Activated naive CD8-positive, alpha-beta T cell treated with anti-CD3 and anti-CD28 coated beads for 36 hours (primary cell): ENCODE measurements at places on chromosomes 6 and 20. TPM values are rescaled to one million over a fixed set of nuclear protein-coding genes. Genes with fewer than 3 reads are reported as not detected.

Gene HNF4A
- not detected for total RNA-seq

GRCh38 chr6:159640722-159641482, 52.1 kb downstream of the SOD2 start:
- H3K27ac ChIP-seq, result no peak overlapping the region
- H3K27me3 ChIP-seq, result no peaks in the 10 kb centered on the region
- peaks cover 3% of the 10 kb centered on the region for H3K4me1 ChIP-seq
- DNase-seq, result no peak

DNA sequence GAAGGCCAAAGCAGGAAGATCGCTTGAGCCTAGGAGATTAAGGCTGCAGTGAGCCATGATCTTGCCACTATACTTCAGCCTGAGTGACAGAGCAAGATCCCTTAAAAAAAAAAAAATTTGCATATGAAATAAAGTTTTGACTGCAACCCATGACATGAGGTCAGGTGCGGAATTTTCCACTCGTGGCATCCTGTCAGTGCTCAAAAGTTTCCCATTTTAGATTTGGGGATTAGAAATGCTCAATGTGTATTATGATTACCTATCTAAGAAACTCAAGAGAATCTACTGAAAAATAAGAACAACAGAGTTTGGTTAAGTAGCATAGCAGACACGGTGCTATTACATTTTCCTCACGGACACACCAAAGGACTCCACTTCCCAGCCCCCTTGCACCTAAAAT, 11.7 kb downstream of the SLC23A2 start:
- H3K4me3 ChIP-seq, result no peak overlapping the region
- no peaks in the 10 kb centered on the region for H3K27me3 ChIP-seq
- H3K27ac ChIP-seq, result peak overlapping the region; percentile 70
- H3K36me3 ChIP-seq, result peaks cover 12% of the 10 kb centered on the region
- peaks cover 41% of the 10 kb centered on the region for H3K4me1 ChIP-seq
- DNase-seq, result peak; percentile 31

Gene PNPLA1
- not detected for total RNA-seq

Gene SUMO4
- 2.3 TPM for total RNA-seq

DNA sequence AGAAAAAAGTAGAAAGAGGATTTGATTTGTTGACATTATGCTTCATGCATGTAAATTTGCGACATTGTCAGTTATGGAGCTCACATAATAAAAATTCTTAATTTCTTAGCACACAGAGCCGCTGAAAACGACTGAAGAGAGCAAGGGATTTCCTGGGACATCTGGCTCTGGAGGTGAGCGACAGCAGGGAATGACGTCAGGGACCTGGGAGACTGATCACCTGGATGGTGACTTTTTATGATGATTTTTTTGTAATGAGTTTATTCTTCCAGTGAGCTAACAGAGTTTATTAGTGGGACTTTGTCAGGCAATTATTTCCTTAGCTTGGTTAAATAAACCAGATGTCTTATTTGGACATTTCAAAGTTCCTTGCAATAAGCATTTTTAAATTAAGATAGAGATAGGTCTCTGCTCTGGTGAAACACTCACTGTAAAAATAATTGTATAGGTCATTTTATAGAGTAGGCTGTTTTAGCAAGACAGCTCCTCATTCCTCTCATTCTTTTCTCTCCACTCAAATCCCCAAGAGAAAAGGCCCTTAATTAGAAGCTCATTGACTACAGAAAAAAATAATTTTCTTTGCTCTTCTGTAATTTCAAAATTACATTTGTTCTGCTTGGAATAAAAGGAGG, 19.4 kb downstream of the TMEM200A start:
- no peaks in the 10 kb centered on the region for H3K36me3 ChIP-seq
- H3K4me1 ChIP-seq, result peaks cover 12% of the 10 kb centered on the region
- H3K27me3 ChIP-seq, result no peaks in the 10 kb centered on the region
- DNase-seq, result no peak

GRCh38 chr6:169989594-169989993, 238.2 kb downstream of the ERMARD start:
- DNase-seq, result no peak
- H3K4me3 ChIP-seq, result peak overlapping the region; percentile 45
- H3K27ac ChIP-seq, result peak overlapping the region; percentile 89
- H3K4me1 ChIP-seq, result peaks cover 19% of the 10 kb centered on the region

DNA sequence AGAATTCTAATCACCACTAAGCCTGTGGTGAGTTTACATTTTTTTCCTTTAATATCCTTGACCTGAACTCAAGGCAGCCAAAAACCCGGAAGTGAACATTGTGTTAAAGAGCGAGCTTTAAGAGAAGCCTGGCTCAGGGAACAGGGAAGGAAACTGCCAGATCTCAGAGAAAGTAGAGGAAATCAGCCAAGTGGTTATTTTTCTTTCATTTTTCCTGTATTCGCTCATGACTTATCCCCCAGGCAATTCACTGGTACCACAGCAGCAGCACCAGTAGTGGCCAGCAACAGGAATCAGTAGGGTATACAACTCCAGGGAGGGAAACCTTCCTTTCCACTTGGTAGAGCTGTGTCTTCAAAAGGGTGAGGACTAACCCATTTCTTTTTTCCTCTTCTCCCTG, 89.6 kb upstream of the HMGCLL1 start:
- no peak overlapping the region for H3K4me3 ChIP-seq
- H3K4me1 ChIP-seq, result no peaks in the 10 kb centered on the region
- H3K27me3 ChIP-seq, result no peaks in the 10 kb centered on the region
- DNase-seq, result no peak
